ENCODE measurements at places on chromosomes 12 and 14.

- DNase-seq: no peak
Observed at GRCh38 chr14:54047645-54048308, 91.2 kb upstream of the BMP4 start.

GRCh38 chr12:90995010-90995409 lies 9.8 kb downstream of the EPYC start:
- DNase-seq: peak; percentile 36

DNA sequence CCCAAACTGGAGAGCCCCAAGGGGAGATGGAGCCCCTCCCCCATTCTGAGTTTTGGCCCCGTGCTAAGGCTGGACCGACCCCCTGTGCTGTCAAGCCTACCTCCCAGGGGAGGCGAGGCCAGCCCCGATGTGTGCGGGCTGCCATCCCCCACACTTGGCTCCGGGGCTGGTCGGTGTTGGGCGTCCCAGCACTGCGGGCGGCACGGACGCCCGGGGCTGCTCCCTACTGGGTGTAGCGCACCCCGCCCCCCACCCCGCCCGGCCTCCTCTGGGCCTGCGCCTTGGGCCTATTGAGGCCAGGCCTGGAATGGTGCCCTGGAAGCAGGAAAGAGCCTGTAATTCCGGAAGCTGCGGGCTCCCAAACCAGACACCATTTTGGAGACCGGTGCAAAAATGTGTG lies 2.6 kb downstream of the DCAF4 start:
- DNase-seq: no peak

DNA sequence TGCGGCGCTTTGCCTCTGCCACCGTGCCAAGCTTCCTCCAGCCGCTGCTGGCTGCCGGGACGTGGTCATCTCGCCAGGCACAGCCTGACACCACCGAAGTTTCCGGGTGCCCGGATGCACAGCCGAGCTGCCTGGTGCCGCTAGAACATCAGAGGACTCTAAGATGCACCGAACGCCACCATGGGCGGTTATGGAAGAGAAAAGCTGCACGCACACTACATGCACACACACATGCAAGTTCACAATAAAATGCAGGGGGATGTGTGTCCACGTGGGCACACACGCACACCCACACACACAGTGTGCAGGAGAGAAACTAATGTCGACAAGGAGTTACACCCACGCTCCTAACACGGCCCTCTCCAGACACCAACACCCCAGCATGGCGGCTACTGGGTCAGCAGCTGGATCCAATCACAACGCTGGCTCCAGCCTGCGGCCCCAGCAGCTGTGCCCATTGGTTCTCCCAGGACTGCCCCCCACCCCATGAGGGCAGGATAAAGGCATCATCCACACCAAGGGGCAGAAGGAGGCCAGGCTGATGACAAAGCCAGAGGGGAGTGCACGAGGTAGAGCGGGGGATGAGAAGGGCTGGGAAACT lies 82.7 kb downstream of the BCL11B start:
- no peak for DNase-seq

GRCh38 chr14:51147183-51147582 lies 52.3 kb upstream of the TRIM9 start:
- DNase-seq: no peak

DNA sequence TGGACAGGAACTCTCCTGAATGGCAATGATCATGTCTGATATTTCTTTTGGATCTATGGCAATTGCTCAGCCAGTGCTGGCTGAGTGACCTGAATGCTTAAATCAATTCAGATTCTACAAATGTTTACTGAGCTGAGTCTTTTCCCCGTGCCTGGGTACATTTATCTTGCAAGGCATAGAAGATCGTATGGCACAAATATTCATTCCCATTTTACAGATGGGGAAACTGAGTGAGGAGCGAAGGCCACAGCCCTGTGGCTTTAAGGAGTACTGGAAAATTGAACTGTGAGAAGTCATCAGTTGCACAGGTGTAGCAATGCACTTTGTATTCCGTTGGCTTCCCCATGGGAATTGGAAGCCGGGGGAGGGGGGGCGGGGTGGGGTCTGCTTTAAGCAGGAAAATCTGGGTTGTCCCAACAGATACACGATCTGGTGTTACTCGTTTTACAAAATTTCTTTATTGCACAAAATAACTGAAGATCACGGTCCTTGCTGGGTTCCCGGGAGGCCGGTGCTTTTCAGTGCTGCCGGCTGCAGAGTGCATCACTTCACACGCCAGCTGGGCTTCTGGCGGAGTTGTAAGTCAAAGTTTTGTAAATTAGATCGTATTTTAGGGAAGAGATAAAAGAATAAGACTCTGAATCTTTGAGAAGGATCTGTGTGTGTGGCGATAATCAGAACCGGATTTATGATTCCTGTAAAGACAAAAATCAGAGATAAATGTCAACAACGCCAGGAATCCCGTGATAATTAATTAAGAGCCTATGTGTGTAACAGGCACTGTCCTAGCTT lies 75.0 kb upstream of the MAP1LC3B2 start:
- DNase-seq: no peak

DNA sequence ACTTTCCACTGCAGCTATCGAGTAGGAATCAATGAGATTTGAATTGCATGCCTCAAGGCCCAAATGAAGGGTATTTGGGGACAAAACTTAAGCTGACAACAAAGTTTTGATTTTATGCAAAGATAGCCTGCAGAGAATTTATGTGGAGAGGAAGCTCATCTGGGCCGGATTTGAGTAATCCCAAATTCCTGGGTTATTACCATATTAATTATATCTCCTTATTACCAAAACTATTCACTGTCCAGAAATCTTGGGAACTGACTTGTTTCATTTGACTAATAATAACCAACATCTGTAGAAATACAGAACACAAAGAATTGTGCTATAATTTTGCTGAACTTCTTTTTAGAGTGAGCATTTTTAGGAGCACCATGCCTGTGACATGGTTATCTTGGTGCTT lies 70.4 kb downstream of the KITLG start:
- no peak for DNase-seq

- peak; percentile 37 for DNase-seq
Observed at GRCh38 chr12:67025543-67026114, 243.5 kb upstream of the CAND1 start.

GRCh38 chr14:75513911-75514672 lies 8.2 kb upstream of the BATF start:
- no peak for DNase-seq

- no peak for DNase-seq
Observed at GRCh38 chr12:65155784-65156183, 13.6 kb upstream of the LEMD3 start.

- DNase-seq: no peak
Observed at GRCh38 chr12:15679151-15679550, 110.0 kb downstream of the EPS8 start.

DNA sequence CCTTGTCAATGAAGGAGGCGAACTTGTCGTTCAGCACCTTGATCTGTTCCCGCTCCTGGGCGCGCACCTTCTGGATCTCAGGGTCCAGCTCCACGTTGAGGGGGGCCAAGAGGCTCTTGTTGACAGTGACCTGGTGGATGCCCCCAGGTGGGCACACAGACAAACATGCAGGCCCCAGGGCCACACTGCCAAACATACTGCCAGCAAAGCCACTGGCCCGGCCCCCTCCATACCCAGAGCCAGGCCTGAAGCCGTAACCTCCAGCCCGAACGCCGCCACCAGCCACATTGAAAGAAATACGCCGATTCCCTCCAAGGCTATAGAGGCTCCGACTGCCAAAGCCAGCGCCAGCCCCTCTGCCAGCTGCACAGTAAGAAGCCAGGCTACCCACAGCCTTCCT lies 337 bp downstream of the KRT74 start:
- DNase-seq: no peak

DNA sequence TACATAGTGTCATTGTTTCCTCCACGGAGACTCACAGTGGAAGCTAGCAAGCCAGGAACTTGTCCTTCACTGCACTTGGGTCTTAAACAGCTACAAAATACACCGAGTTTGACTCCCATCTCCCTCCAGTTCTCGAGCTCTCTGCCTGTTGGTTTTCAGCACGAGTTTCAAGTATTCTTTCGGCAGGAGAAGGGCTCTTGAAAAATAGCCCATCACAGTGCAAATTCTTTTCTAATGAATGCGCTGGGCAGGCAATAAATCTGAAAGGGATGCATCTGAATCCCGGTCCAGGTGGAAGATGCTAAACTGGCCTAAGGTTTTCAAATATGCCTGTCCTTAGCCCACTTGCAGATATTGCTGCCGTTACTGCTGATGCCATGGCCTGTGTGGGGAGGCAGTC lies 173.9 kb downstream of the CACNA1C start:
- DNase-seq: no peak

- no peak for DNase-seq
Observed at GRCh38 chr12:18483698-18484325, 222.5 kb downstream of the PIK3C2G start.

GRCh38 chr14:68139431-68140075 lies 320.0 kb downstream of the RAD51B start:
- DNase-seq: no peak

DNA sequence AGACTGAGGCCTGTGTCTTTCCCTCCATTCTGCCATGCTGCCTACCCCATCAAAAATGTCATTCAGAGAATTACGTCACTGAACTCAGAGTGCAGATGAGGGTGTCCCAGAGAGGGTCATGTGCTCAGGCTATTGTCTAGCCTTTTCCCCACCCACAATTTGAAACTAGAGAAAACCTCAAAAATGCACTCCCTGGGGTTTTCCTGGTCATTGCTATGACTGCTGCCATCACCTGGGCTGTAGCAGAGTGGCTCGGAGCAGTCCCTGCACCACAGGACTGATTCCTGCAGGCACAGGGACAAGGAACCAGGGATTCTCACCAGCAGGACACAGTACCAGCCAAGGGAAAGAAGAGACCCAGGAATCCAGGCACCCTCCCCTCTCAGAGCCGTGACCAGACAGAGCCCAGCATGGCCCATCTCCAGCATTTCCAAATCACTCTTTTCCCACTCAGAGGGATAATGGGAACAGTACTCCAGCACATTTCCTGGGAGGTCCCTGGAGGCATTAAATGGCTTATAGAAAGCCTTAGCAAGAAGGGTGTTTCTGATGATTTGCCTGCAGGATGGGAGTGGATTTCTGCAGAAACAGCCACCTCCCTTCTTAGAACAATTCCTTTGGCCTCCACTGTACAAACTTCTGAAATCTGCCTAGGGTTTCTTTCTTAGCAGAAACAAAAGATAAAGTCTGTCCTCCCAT lies 45.9 kb downstream of the VWF start:
- DNase-seq: no peak

DNA sequence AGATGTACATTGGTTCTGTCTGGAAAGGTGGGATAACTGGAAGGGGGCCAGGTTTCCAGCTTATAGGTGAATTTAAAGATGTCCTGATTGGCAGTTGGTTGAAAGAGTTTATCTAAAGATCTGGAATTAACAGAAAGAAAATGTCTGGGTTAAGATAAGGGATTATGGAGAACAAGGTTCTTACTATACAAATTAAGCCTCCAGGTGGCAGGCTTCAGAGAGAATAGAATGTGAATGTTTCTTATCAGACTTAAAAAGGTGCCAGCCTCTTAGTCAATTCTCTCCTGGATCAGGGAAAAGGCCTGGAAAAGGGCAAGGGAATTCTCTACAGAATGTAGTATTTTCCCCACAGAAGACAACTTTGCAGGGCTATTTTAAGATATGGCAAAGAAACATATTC lies 53.1 kb downstream of the CNTN1 start:
- DNase-seq: no peak

DNA sequence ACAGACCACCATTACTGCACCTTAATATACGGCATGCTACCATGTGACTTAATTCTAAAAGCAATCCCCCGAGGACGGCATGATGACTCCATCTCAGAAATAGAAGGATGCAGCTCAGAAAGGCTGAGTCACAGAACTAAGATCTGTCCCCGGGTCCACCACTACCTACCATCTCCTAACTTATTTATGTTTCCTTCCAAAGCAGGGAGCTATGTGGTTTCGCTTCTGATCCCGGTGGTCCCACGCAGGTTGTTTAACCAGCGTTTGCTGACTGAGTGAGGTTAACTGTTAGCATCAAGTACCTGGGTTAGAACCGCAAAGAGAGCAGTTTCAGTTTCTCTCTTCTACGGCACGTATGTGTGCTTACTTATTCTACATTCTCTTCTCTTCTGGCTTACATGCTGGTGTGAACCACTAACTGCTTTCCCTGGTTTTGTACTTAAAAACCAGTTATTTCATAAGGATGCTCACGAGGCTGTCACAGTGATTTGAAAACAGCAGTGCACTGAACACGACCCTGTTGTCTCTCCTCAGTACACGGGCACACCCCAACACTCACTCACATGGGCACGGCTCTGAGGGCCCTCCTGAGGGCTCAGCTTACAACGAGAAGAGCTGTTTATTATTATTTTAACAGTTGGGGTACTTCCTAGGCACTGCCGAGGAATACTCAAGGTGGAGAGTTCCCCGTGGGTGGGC lies 66.7 kb downstream of the CCDC88C start:
- peak; percentile 35 for DNase-seq

Data from NCI-H510A treated with DMSO at 0.1 percent for 48 hours (cell line).